Germinal center (tissue), 1 donor: ENCODE measurements at places on chromosomes 1 and 21.

- DNase-seq: no peak
These were observed 241.2 kb upstream of the ST6GALNAC5 start for GRCh38 chr1:76625886-76626678.

- DNase-seq: no peak
These were observed 429.4 kb upstream of the TMPRSS15 start for GRCh38 chr21:18832950-18833349.

GRCh38 chr1:206922524-206922923 lies 783 bp upstream of the FCMR start:
- no peak for DNase-seq

DNA sequence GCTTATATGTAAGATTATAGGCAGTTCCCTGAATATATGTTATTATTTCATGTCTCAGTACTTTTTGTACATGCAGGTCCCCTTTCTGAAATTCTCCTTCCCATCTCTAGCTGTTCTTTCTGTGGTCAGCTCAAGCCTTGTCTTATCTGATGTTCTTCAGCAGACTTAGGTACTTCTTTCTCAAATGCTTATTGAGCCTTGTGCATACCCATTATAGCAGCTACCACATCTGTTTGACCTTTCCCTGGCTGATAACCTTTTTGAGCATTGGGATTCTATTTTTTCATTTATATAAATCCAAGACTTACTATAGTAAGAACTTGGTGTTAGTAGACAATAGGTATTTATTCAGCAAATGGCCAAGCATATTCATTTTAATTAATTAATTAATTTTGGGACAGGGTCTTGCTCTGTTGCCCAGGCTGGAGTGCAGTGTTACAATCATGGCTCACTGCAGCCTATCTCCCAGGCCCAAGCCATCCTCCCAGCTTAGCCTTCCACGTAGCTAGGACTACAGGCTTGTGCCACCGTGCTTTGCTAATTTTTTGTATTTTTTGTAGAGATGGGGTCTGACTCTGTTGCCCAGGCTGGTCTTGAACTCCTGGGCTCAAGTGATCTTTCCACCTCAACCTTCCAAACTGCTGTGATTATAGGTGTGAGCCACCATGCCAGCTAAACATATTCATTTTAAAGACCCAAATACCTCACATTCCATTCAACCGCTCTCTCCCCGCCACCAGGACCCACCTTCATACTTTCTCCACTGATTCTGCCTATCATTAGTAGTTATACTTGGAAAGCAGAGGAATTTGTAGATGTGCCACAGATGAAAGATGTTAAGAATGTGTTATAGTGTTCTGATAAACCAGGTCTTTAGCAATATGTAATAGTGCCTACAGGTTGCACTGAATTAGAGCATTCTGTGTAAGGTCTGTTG lies 16.7 kb downstream of the TIPRL start:
- no peak for DNase-seq

- peak; percentile 85 for DNase-seq
These were observed 3.9 kb upstream of the DENND2D start for GRCh38 chr1:111204201-111204982.

DNA sequence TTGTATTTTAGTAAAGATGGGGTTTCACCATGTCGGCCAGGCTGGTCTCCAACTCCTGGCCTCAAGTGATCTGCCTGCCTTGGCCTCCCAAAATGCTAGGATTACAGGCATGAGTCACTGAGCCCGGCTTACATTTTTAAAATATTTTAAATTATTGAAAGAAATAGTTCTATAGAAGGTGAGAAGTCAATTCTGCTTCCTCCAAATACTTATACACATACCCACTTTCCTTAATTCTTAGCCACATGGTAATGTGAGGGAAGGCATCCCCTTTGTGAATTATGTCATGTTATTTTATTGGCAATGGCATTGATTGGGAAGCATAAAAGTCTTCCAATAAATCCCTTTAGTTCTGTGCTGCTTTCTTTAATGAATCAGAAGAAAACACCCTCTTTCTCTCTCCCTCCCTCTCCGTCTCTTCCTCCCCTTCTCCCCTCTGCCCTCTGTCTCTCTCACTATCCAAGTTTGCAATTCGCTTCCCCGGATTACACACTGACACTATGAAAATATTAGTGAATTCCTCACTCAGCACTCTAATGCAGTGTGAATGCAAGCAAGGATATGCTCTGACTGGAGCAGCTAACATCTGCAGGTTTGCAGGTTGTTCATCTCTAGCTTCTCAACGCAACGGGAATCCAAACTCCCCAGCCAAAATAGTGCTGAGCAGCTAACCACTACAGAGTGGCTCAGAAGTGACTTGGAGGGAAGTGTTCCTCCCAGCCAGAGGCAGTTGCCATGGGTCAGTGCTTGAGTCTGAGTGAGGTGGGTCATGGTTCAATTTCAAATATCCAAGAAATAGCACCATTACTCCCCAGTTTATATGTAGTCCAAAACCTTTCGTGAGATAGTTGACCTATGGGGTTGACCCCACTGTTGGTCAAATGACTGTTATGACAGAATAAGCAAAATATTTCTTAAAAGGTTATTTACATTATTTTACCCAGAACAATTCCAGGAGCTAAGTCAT lies 77.8 kb upstream of the CD55 start:
- DNase-seq: no peak

DNA sequence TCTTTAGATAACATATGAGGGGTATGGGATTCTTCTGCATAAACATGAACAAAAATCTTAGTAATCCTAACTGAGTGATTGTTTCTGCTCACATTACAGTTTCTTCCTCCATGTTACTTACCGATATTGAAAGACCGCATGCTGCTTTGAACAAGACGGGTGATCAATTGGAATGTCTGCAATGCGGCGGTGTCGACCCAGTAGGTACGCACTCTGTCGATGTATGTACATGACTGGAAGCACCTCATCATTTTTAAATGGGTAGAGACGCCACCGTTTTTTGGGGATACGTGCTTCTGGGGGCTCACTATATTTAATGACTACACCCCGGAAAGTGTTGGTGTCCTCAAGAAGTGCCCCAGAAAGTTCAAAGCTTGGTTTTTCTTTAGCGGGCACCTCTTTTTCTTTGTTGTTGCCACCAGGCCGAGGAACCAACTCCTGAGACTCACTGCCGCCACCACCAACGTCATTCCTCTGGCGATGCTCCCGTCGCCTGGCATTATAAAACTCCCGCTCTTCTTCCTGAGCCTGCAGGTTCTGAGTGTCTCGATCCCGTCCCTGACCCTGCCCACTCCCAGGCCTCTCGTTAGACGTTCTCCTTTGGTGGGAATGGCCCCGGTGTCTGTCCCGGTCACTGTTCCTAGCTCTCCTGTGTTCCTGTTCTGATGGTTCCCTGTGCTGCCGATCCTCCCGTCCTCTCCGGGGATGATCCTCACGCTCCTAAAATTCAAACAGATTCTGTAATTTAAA lies 13.9 kb downstream of the SNIP1 start:
- no peak for DNase-seq

DNA sequence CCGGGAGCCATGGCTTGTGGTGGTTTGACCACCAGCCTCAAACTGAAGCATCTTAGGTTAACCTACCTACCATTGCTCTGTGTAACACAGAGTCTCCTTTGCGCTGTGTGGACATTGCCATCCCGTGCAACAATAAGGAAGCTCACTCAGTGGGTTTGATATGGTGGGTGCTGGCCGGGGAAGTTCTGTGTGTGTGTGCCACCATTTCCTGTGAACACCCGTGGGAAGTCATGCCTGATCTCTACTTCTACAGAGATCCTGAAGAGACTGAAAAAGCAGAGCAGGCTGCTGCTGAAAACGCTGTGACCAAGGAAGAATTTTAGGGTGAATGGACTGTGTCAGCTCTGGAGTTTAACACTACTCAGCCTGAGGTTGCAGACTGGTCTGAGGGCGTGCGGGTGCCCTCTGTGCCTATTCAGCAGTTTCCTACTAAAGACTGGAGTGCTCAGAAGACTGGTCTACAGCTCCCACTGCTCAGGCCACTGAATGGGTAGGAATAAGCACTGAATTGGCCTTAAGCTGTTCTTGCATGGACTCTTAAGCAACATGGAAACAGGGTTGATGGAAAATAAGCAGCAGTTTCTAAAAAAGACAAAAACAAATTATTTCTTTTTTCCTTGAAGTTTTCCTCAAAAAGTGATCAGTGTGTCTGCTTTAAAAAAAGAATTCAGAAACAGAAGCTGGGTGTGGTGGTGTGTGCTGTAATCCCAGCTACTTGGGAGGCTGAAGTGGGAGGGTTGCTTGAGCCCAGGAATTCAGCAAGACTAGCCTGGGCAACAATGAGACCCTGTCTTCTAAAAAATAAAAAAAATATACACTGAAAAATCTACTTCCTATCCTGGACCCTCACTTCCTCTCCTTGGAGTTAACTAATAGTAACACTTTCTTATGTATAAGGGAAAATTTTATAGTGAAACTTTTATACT lies 14.6 kb downstream of the CEP350 start:
- DNase-seq: no peak

- peak; percentile 67 for DNase-seq
These were observed at the start of gene TGFBR3 for GRCh38 chr1:91885716-91886506. Gene TGFBR3 (minus strand): TSS chr1:91886151. CDS start chr1:91861531, 24,620 bp downstream.

DNA sequence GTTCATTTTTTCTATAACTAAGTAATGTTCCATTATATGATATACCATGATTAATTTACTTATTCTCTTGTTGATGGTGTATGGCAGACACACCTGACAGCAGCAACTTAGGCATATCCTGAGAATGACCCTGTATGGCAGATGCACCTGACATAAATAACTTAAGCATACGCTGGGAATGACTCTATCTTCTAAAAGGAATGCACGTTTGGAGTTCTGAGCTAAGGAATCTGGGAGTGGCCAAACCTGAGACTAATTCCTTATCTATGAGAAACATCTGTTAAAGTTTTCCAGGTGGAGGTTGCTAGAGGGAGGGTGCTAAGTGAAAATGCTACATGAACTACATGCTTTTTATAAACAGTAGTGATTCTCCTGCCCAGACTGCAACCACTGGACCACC lies 96.7 kb upstream of the RGS18 start:
- no peak for DNase-seq

DNA sequence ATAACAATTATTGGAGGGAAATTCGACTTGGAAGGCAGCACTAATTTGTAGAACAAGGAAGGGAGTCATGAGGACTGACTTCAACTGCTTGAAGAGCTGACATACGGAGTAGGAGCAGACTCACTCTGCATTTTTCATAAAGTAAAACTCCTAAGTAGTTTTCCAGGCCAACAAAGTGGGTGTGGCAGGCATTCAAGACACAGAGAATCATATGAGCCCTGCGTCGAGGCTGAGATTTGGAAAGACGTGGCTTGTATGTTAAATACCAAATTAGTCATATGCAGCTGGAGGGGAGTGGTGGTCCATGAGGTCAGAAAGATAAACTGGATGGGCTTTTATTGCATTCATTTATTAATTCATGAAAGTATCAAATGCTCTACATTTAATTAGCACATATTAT lies 255.7 kb upstream of the JUN start:
- DNase-seq: no peak

GRCh38 chr1:51861669-51862068 lies 16.9 kb downstream of the NRDC start:
- DNase-seq: no peak

DNA sequence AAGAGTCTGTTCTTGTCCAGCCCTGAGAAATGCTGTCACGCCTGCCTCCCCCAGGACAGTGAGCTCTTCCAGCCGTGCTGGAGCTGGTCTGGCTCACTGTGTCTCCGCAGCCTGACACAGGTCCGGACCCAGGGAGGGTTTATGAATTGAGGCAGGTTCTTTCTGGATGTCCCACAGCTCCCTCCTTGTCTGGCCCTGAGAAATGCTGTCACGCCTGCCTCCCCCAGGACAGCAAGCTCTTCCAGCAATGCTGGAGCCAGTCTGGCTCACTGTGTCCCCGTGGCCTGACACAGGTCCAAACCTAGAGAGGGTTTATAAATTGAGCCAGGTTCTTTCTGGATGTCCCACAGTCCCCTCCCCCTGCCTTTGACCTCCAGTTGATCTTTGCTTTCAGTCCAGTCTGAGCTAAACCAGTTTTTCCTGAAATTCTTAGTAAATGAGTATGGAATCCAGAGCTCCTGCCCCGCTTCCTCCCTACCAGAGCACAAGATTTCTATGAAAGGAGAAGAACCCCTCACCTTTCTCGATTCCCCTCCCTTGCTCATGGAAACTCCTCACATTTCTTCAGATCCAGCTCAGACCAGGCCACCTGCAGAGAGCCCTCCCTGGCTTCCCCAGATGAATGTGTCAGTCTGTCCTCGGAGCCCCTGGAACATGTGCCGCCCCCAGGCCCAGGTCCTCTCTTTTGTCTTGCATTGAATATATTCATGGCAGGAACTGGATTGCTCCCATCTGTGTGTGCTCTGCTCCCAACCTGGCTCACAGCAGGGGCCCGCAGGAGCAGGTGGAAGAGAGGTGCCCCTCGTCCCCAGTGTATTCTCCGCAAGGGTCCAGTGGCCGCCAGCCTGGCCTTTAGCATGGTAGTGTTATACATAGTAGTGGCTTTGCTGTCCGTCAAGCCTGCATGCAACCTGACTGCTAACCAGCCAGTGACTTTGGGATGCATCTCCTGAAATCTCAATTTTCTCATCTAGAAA lies 116.3 kb downstream of the EPHB2 start:
- DNase-seq: no peak

- DNase-seq: no peak
These were observed 70.9 kb upstream of the EDEM3 start for GRCh38 chr1:184825571-184825970.

GRCh38 chr1:183674339-183674738 lies 21.2 kb upstream of the APOBEC4 start:
- DNase-seq: no peak

DNA sequence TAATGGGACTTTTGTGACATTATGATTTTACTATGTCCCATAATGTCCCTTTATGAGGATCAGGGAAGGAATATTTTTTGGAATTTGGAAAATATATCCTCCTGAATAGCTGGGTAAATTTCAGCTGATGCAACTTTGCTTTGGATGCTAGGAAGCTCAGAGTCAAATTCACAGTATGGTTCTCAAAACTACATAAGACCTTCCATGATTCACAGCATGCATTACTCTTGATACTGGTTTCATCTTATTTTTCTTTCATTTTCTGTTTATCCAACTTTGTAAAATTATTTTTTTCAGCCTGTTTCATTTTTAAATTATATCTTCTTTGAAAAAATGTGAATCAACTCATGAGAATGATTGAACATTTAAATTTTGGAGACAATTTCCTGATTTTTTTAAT lies 160.2 kb downstream of the ATP6V1G3 start:
- no peak for DNase-seq

- DNase-seq: no peak
These were observed 228.4 kb upstream of the POU3F1 start for GRCh38 chr1:38274974-38275373.

- DNase-seq: no peak
These were observed 41.2 kb downstream of the DMAP1 start for GRCh38 chr1:44254392-44254910.

GRCh38 chr1:96752394-96752793 lies 30.8 kb downstream of the PTBP2 start:
- no peak for DNase-seq

DNA sequence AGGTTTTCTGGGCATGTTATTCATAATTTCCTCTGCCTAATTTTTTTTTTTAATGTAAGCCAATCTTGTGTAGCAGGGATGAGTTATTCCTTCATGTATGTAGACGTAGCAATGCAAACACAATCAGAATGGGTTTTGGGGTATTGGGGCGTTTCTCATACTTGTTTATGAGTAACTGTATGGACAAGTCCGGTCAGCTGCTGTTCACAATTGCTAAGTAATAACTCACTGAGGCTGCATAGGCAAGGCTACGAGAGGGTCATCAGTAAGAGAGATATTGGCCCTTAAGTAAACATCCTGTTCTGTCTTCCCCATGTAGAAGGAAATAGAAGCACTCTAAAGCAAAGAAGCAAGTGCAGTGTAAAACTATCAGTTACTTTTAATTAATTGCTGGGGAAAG lies 9.5 kb upstream of the TARS2 start:
- no peak for DNase-seq
